ENCODE measurements at places on chromosomes 5 and 9.

GRCh38 chr5:150655221-150655620 lies 5.8 kb upstream of the MYOZ3 start:
- no peak for DNase-seq

DNA sequence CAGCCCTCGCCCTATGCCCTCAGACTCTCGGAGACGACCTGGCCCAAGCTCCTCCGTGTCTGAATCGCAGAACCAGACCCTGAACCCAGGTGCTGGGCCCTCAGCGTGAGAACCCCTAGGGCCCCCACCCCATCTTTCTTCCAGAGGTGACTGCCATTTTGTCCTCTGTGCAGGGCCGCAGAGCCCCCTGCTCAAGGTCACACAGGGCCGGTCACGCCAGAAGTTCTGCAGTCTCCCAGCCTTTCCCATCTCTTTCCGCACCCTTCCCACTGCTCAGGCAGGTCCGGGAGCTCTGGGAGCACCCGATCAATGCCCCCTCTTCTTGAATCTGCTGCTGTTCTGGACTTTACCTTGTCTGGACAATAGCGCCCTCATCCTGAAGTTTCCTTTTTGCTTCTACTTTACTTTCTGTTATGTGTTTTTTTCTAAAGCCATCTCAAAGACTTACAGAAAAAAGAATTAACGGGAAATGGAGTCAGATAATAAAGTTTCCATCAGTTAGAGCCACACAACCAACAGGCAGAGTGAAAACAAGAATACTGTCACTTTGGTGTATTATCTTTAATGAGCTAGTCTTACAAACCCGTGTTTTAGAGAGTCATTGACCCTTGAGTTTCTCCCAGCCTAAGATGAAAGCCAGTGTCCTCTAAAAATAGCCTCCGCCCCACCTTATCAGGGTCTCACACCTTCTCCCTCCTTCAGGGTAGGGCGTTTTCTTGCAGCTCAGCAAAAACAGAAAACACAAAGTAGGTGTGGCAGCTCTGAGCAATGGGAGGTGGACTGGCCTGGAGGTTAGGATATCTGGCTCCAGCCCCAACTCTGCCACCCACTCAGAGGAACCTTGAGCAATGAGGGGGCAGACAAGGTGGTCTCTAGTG lies 1.8 kb downstream of the TMOD1 start:
- no peak for DNase-seq

GRCh38 chr9:121720311-121721057 lies 69.0 kb downstream of the DAB2IP start:
- DNase-seq = no peak

DNA sequence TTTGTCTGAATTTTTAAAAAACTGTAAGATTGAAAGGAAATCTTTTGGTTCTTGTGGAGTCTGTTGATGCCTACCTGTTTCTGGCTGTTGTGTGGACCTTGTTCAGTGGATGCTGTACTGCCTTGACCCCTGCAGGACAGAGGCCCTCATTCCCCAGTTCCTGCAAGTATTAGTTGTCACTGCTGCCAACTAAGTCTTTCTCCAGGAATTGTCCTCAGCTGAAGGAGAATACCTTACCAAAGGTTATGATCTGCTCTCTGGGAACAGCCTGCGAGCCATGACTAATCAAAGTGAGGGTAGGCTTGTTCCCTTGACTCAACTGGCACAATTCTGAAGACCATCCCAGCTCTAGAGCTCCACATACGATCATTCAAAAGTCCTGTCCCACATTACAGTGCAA lies 145.3 kb upstream of the FST start:
- DNase-seq = no peak

DNA sequence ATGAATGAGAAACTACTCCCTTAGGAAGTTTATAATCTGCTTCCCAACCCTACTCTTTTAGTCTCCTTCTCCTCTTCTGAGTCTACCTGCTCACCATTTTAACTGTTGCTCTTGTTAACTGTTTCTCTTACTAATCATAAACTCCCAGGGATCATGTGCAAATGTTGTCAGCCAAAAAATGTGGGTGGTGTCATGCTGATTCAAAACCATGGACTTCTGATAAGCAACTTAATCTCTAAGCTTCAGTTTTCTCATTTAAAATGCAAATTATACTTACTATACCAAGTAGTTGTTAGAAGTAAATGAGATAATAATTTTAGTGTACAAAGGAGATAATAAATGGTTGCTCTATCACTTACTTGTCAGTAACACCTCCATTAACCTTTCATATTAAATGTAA lies 45.9 kb upstream of the TLX3 start:
- no peak for DNase-seq

DNA sequence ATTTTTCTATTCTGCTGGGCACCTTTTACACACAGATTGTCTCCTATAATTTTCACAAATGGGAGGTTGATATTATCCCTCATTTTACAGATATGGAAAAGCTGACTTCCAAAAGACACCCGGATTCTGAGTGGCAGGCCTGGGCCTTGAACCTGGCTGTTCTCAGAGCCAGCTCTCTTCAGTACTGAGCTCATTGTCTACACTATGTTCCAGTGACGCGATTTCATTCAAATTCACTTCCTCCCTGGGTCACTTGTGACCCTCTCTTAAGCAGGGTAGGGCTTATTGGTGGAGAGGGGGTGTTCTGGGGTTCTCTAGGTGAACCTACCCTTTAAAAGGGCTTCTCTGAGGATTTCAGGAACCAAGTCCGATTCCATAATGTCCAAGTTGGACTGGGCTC lies 70.2 kb downstream of the ANKRD33B start:
- DNase-seq = no peak

- no peak for DNase-seq
These were observed 14.6 kb downstream of the SPATA9 start for GRCh38 chr5:95668216-95668615.

DNA sequence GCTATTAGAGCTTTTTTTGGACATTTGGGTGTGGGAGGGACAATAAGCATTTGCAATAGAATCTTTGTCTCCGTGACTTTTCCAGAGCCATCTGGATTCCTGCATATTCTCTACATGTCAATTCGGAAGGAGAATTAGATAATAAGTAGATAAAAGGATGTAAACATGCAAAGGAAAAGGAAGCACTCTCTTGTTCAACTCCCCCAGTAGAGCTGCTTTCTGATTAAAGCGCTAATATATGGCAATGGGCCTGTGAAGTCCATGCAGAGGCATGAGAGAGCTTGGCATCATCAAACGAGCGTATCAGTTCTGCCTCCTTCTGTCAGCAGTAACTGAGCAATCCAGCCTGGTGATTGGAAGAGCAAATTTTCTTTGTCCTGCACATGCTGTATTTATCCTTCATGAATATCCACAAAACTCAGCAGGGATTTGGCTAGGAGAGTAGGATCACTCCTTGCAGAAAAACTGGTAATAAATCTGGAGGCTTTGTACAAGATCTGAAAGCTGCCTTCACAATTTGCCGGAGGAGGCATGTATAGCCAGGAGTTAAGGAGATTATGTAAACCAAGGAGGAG lies 1752.9 kb downstream of the MAT2B start:
- DNase-seq = no peak

GRCh38 chr5:88665750-88666215 lies 217.2 kb downstream of the MEF2C start:
- DNase-seq = no peak

DNA sequence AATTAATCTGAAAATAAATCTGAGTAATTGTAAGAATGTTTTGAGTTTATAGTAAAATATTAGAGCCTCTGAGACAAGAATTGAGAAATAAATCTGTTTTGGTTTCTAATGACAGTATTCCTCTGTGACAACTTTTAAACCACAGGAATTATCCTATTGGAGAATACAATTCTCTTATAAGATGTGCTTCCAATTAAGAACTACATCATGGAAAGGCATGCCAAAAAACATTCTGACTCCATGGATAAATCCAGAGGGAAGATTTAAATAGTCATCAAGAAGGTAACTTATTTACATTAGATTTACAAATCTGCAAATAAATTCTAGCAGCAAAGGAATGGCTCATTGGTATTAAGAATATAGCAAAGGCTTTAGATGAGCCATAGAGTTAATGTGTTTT lies 178.3 kb upstream of the ACOT12 start:
- DNase-seq = no peak

DNA sequence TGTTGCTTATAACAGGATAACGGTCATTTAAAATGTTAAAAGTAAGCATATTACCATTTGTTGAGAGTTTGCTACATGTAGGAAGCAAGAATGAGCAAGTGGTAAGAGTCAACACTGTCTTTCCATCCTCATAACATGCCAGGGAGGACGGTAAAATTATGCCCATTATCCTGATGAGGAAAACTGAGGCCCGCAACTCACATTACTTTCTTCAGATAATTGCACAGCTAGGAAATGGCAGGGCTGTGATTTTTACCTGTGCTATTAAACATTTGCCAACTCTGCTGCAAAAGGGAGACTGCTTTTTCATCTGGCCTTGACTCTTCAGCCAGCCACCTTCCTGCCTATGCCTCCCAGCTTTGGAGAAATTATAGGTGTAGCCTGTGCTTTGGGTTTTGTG lies 79.8 kb upstream of the BOD1 start:
- no peak for DNase-seq

DNA sequence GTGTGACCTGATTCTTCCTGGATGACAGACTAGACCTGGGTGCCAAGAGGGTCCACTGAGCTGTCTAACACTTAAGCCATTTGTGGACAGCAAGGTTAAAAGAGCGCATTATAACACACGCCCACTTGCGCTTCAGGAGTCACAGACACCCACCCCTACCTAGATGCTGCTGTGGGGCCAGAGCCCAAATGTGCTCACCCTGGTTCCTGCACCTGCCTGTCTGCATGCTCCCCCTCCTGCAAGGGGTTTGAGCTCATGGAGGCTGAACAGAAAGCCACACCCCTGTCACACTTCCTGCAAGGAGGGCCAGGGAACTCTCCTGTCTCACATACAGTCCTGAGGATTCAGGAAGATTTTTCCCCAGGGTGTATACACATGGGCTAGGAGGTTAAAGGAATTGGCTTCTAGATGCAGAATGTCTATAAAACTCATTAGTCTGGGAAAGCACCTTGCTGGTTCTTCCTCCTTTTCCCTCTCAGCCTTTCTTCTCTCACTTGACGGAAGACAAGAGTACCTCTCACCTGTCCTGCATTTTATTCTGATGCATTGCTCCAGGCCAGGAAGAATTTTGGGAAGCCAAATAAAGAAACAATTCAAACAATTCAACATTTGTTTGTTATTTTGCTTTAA lies 87.4 kb upstream of the LHFPL2 start:
- no peak for DNase-seq

- no peak for DNase-seq
These were observed 74.3 kb upstream of the SSBP2 start for GRCh38 chr5:81825237-81825636.

- no peak for DNase-seq
These were observed 302.2 kb downstream of the EBF1 start for GRCh38 chr5:158797498-158797845.

- DNase-seq = no peak
These were observed 229.7 kb downstream of the TLE4 start for GRCh38 chr9:79801459-79801858.

GRCh38 chr9:2199999-2200796 lies 185.1 kb downstream of the SMARCA2 start:
- no peak for DNase-seq

DNA sequence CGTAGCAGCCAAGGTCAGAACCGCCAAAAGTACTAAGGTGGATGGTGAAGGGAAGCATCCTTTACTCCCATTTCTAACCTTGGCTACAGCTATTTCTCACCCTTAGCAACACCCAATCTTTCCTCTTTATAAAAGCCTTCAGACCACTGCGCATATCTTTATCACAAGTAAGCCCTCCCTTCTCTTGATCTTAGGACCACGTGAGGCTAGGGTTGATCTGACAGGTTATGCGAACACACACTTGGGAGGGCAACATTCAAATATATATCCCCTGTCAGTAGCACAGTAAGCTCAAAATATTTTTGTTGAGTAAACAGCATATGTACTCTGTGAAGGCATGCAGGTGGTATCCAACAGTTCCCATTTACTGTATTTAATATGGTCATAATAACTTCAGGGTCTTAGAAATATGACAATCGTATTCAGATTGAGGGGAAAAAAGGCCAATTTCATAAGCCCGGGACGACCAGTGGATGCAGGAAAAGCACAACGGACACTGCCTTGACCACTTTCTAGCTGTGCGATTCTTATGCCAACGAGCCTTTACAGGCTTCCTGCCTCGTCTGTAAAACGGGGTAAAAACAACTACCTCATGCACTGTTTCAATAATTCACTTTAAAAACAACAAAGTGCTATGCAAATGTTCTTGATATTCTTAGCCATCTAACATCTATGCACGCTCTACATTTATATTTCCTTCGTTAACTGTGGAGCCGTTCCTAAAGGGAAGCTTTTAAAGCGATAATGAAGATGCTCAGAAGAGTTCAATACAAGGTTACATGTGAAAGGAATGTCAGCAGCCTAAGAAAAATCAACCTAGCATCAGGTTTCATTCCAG lies 1.3 kb downstream of the ARSB start:
- DNase-seq = no peak

DNA sequence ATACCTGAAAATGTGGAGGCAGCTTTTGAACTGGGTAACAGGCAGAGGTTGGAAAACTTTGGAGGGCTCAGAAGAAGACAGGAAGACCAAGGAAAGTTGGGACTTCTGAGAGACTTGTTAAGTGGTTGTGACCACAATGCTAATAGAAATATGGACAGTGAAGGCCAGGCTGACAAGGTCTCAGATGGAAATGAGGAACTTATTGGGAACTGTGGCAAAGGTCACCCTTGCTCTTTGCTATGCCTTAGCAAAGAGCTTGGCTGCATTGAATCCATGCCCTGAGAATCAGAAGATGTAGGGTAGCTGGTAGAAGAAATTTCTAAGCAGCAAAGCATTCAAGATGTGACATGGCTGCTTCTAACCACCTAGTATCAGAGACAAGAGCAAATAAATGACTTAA lies 244.4 kb upstream of the ADRA1B start:
- no peak for DNase-seq

- DNase-seq = no peak
These were observed 1.8 kb downstream of the SEMA5A start for GRCh38 chr5:9544056-9544455.

DNA sequence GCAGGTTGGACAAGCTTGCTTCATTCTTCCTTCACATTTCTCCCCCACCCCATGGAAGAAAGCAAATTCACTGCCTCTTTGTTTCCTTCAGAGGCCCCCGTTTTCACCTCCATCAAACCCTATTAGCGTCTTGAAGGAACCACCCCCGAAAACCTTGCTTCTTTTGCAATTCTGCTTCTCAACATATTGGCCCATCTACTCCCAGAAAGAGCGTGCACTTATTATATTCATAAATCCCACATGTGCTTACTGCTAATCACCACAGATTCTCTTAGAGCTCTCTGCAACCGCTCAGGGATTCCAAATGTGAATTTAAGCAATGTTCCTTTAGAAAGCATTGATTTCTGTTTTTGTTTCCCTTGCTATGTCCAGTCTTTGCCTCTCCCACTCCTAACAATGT lies 1.1 kb downstream of the F2RL2 start:
- DNase-seq = no peak

DNA sequence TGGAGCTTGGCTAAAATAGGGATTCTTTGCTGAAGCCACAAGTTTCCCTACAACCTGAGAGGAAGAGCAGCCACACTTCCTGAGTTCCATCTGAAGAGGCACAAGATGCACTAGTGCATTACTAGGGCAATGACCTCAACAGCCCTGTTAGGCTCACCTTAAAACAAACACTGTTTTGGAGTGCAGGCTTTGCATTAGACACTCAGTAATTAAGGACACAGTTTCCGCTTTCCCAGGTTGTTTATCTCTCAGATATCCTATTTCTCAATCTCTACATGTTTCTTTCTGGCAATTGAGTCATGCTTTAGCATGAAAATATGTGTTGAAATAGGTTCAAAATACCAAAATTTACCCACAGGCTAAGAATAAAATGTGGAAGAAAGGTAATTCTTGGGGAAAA lies 34.2 kb downstream of the EMB start:
- DNase-seq = no peak

Data from stimulated activated CD4-positive, alpha-beta T cell treated with anti-CD3 and anti-CD28 coated beads, Interleukin-4, amount 100 ng/mL, for 24 hours (primary cell).